RPMI7951 (cell line): ENCODE measurements at places on chromosomes 6 and 20. TPM values are rescaled to one million over a fixed set of nuclear protein-coding genes. Genes with fewer than 3 reads are reported as not detected.

ZBTB22 gene
- total RNA-seq = 10.7 TPM in 2 replicates

ATP6V1G2 gene
- total RNA-seq = 2.3 and 2.6 TPM in 2 replicates

EFCAB8 gene
- total RNA-seq = 0.10 and 1.1 TPM in 2 replicates

OPN5 gene
- not detected in 2 replicates for total RNA-seq

VGLL2 gene
- not detected in 2 replicates for total RNA-seq

GNAS-AS1 gene
- 1.1 TPM in 2 replicates for total RNA-seq

DEF6 gene
- total RNA-seq = 0.72 and 1.4 TPM in 2 replicates

LPA gene
- total RNA-seq = not detected in 2 replicates

RNASET2 gene
- total RNA-seq = 19.2 and 26.7 TPM in 2 replicates

DNA sequence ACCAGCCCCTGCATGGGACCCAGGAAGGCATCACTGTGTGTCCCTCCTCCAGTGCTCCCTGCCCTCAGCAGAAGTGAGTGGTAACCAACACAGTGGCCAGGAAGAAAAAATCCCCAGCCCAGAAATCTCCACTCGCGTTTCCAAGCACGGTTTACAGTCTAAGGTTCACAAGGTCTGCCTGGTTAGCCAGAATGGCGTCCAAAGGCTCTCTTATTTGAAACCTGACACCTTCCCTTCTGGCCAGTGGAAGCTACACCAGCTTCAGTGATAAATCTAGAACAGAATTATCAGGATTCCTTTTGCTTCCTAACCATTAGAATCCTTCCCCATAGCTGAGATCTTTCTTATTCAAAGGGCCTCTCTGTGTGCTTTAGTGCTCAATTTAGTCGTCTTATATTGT lies 9.2 kb downstream of the LY86 start:
- no peak for DNase-seq

- DNase-seq = no peak
Measured at GRCh38 chr6:36204068-36204753, 7.7 kb downstream of the BRPF3 start.

DNA sequence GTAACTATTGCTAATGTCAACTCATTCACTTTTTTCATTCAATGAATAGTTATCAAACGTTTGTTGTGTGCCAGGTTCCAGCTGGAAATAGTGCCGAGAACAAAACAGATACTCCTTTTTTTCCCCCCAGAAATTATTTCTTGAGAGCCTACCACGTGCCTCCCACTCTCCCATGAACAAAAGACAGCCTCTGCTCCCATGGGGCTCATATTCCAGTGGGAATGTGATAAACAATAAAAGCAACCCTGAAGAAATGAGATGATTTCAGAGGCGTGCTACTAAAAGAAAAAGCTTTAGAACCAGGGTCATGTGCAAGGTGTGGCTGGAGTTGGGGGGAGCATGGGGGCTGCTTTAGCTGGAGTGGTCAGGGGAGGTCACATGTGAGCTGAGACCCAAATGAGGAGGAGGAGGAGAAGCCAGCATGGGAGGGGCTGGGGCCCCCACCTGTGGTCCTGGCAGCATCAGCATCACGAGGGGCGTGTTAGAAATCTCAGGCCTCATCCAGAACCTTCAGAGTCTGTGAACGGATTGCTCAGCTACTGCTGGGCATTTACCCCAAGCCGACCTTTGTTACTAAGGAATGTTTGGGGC lies 157.4 kb downstream of the EYA2 start:
- DNase-seq = no peak

DNA sequence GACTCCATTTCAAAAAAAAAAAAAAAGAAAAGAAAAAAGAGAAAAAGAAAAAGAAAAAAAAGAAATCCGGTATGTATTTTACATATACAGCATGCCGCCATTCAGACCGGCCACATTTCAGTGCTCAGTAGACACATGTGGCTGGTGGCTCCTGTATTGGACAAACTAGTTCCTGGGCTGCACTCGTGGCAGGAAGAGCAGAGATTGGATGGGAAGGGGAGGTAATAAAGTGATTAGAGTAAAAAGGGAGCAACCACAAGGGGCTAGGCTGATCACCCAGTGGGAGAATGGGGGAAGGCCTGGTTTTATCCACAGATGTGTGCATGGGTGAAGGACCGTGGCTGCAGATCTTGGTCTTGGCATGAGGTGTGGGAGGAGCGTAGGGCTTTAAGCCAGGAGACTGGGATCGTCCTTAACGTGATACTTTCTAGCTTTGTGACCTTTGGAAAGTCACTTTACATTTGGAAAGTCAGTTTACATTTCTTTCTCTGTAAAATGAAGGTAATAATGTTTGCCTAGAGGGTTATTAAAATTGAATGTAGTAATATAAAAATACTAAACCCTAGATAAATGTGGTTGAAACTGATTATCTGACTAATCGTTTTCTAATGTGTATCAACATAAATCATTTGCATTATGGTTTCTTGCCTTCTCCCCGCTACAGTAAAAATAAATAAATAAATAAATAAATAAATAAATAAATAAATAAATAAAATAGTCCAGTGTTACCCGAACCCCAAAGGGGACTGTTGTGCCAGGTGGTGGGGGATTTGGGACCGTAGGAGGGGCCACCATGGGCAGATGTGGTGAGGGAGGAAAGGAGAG lies 869 bp upstream of the TRIM15 start:
- no peak for DNase-seq

DNA sequence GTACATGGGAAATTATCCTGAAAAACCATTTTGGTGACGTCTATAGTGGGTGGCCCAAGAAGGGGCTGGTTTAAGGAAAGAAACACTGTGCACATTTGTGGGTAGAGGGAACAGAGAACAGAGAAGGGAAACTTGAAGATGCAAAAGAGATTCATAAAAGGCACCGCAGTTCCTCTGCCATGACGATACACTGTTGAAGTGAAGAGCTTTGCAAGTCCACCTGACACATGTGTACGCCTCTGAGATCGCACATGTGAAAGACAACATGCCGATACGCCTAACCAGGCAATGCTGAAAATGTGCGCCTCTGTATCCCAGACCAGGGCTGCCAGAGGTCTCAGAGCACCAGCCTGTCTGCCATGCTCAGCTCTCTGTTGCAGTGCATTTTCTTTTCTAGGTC lies 180.9 kb downstream of the KIF16B start:
- no peak for DNase-seq

DNA sequence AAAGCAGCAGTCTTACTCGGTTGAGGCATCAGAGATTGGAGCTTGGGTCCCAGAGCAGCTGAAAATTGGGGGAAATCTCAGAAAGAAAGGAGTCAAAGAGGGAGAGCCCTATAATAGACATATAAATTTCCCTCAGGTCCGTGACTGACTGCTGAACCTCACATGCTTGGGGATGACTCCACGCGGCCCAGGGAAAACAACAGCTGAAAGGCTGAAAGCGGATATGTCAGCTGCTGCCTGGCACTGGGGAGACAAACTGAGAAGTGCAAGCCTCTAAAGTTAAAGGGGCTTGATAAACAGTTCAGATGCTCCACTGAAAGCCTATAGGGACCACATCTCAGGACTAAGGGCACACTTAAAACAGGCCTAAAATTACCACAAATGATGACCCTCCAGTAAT lies 255.9 kb upstream of the RIN2 start:
- peak; percentile 61 for DNase-seq

- DNase-seq = peak; percentile 28
Measured at GRCh38 chr6:130997061-130997753, 65.8 kb downstream of the EPB41L2 start.

- DNase-seq = peak; percentile 67
Measured at GRCh38 chr20:56689318-56689717, 60.2 kb downstream of the TFAP2C start.

DNA sequence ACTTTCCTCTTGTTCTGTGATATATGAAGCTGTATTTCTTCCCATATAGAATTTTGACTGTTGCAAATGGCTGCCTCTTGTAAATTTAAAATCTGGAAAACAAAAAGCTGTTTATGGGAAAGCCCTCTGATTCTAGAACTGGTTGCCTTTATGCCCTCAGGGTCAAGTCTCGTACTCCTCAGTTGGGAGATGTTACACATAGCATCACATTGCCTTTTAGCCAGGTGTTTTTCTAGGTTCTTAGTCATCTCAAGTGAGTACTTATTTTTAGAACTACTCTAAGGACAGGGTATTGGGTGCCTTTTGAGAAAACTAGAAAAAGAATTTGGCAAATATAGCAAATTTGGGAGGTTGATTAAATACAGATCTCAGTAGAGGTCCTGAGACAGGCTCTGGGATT lies 58.5 kb downstream of the ANKS1A start:
- DNase-seq = peak; percentile 11

DNA sequence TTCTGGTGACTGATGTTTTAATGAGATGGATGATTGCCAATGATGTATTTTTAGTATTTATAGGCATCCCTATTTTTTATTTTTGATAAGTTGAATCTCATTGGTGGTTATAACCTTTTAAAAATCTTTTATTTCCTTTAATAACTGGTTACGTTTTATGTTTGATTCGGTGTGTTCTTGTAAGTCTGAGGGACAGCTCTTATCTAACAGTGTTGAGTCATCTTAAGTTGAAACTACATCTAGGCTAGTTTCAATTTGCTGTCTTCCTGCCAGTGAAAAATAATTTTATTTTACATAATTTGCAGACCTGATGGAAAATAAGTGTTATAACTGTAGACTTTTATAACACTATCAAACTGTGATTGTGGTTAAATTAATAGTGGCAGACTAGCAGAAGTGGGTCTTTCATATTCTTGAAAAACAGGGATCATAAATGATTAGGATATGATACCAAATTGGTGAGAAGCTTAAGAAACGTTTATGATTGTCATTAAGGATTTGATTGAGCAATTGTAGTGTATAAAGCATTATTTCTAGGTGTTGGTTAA lies 4.6 kb downstream of the AFDN start:
- no peak for DNase-seq

DNA sequence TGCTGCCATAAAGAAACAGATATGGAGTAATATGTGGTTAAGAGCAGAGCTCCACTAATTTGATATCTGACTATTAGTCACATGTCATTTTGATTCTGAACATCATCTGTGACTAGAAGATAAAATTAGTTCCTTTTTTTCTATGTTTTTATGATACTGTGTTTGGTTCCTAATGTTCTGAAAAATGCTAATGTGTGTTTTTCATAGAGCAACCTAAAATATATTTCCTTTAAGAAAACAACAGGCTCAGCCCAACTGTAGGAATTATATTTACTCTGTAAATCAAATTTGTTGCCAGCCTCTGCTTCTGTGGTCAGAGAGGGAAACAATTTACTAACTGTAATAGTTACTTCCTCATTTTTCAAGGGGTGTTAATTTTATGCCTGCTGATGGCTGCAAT lies 33.3 kb upstream of the TXLNB start:
- no peak for DNase-seq

- no peak for DNase-seq
Measured at GRCh38 chr6:8193541-8193940, 91.2 kb upstream of the EEF1E1 start.

DNA sequence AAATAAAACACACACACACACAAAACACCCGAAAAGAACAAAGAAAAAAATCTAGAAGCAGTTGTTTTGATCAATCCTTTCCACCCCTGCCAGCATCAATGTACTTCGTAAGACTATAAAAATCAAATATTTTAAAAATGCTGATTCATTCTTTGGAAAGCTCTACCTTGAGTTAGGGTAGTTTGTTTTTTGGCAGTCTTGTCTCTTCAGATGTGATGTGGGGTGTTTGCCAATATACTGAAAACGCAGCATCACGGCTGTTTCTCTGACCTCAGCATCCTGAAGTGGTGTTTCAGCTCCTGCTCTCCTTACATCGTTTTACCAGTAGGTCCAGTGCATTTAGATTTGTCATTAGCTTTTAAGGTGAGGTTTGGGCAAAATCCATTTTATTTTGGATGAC lies 526.0 kb downstream of the UTRN start:
- no peak for DNase-seq
